Pancreas (tissue), 10 donors: ENCODE measurements at places on chromosomes 16 and 17. TPM values are rescaled to one million over a fixed set of nuclear protein-coding genes. Genes with fewer than 3 reads are reported as not detected.

FAM171A2 gene
- total RNA-seq, result 0.55 TPM

CDH11 gene
- 18.9 TPM for total RNA-seq

PYDC1 gene
- total RNA-seq, result not detected

DNA sequence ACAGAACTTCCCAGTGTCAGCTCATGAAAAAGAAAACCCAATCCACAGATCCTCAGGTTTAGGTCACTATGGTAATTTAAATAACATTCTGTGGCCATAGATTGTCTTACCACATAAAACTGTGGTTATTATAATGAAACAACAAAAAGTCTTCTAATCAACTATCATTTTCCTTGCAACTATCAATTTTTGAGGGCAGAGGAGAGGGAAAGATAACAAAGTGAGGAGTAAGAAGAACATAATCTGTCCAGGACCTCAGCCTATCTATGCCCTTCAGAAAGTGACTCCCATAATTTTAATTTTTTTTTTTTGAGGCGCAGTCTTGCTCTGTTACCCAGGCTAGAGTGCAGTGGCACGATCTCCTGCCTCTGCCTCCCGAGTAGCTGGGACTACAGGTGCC, 4.0 kb upstream of the GGNBP2 start:
- no peak for DNase-seq
